ENCODE measurements at places on chromosomes 7 and 10.

DNA sequence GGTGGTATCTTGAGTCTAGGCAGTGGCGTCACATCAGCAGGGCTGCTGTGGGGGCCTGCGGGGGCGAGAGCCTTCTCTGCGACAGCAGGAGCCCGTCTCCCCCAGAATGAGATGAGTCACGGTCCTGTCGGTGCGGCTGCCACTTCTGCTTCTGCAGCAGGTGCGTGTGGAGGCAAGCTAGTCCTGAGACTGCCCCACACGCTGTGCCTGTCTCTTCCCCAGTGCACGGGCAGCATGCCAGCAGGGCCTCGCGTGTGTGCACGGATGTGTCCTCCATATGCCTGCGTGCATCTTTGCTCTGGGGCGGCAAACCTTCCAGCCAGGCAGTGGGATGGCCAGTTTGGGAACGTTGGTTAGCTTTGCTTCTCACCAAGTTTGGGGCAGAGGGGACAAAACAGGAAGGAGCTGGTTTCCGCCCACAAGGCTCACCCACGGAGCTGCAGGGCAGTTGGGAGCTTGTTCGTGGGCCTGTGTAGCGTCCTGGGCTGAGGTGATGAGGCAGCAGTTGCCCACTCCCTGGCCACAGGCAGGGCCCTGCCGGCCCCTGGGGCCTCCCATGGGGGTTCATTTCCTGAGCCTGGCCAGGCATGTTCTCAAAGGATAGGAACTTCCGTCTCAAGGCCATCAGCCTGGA, 60.8 kb upstream of the PPIF start:
- peak; percentile 84 for DNase-seq

- DNase-seq, result no peak
Measured at GRCh38 chr10:7857262-7857661, 39.0 kb downstream of the TAF3 start.

DNA sequence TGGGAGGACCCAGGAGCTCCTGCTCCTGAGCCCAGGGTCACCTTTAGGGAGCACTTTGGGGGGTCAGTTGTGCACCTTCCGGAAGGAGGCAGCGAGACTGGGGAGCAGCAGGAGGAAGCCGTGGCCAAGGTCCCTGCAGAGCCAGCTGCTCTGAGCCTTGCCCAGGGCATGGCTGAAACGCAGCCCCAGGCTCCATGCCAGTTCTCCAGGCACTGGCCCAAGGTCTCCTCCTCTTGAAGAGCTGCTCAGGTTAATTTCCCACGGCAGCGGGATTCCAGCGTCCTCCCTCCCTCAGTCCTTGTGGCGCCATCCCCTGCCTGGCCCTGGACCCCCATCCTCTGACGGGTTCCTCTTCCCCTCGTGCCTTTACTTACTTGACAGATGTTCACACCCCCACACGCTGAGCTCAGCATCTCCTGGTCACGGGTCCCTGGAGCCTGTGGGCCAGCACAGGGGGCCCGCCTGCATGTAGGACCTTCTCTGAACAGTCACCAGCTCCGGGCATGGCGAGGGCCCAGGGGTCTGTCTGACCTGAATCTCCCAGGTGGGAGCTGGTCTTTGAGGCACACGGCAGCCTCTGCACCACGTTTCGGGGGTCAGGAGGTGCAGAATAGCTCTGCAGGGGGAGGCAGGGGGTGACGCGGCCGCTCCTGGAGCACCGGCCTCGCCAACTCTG, 16.7 kb upstream of the CFAP46 start:
- no peak for DNase-seq

- no peak for DNase-seq
Measured at GRCh38 chr10:109886037-109886780, 37.1 kb downstream of the XPNPEP1 start.

DNA sequence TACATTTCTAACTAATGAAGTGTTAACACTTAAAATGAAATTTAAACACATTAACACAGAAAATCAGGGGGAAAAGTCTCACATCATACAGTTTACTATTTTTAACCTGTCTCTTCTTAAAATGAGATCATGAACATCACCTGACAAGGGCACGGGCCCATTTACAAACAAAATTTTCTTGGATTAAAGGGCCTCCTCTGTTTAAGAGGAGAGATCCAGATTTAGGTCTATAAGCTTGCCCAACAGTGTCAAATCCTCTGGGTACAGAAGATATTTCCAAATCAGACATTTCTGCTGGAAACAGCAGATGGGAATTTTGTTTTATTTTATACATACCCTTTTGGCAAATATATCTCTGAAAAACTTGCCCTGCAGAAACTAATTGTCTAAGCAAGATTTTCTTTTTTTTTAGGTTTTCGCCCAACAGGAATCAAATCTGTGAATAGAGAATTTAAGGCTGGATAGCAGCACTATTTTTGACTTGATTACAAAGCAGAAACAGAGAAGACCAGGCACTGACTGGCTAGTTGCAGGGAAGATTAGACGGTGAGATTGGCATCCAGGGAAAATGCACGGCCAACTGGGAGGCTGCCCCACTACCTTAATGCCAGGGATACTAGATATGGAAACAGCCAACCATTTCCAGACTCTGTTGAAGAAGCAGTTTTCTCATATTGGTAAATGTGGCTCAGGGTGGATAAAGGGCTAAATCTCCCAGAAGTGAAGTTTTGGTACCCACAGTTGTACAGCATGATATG, 173.4 kb downstream of the LRRN3 start:
- no peak for DNase-seq

- peak; percentile 32 for DNase-seq
Measured at GRCh38 chr7:47669178-47669891, 87.4 kb upstream of the TNS3 start.

GRCh38 chr7:133047321-133047720, 34.6 kb downstream of the CHCHD3 start:
- DNase-seq, result no peak

- DNase-seq, result no peak
Measured at GRCh38 chr7:114255404-114255841, 159.2 kb upstream of the FOXP2 start.

- DNase-seq, result no peak
Measured at GRCh38 chr10:100182281-100182680, 3.5 kb downstream of the ERLIN1 start.

GRCh38 chr7:78197447-78197846, 398.9 kb downstream of the PHTF2 start:
- no peak for DNase-seq

GRCh38 chr10:71392791-71393781, 3.6 kb upstream of the CDH23 start:
- DNase-seq, result no peak

DNA sequence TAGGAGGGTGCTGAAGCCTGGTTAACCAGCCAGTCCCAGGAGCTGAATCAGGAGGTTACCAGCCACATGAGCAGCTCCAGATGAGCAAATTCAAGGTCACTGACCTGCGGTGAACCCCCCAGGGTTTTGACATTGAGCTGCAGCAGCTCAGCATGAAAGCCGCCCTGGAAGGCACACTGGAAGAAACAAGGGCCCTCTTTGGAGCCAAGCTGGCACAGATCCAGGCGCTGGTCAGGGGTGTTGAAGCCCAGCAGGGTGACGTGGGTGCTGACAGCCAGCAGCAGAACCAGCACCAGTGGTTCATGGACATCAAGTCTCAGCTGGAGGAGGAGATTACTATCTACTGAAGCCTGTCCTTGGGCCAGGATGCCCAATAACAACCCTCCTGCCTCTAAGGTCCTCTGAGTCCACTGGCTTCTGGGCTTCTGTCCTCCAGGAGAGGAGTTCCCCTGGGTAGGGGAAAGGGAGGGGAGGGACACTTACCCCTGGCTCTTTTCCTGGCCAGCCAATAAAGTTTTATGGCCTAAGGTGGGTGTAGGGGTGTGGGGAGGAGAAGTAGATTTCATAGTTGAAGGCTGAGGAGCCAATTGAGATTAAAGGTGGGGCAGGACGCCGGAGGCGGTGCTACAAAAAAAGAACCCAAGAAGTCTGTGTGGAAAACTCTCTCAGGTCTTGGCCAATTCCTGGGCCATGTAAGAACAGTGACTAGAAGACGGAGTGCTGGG, 29.4 kb upstream of the ATOH7 start:
- no peak for DNase-seq

- DNase-seq, result no peak
Measured at GRCh38 chr7:158076656-158077055, 511.0 kb downstream of the PTPRN2 start.

DNA sequence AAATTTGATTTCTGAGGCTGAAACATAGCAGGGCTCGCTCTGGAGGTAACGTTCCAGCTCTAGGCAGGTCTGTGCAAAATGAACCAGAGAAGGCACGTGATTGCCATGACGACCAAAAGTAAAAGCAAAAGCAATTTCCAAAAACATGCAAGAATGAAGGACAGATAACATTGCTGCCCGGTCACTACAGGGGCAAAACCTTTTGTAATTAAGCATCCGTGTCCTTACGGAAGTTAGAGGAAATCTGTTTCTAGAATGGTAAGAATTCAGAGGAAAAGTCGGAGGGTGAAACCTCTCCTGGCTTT, 2.9 kb downstream of the KLF6 start:
- DNase-seq, result no peak

DNA sequence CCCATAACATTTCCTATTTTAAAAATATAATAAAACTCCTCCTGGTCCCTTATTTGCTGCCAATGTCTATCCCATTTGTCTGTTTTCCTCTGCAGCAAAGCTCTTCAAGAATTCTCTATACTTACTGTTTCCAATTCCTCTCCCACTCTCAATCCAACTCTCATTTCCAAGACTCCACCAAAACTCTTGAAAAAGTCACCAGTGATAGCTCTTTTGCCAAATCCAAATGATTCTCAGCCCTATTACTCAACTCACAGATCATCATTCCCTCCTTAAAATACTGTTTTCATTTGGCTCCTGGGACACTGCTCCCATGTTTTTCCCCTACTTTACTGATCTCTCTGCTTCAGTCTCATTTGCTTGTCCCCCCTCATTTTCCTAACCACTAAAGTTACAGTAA, 139.4 kb downstream of the HIBADH start:
- no peak for DNase-seq

- no peak for DNase-seq
Measured at GRCh38 chr7:2129323-2130095, 103.2 kb downstream of the MAD1L1 start.

DNA sequence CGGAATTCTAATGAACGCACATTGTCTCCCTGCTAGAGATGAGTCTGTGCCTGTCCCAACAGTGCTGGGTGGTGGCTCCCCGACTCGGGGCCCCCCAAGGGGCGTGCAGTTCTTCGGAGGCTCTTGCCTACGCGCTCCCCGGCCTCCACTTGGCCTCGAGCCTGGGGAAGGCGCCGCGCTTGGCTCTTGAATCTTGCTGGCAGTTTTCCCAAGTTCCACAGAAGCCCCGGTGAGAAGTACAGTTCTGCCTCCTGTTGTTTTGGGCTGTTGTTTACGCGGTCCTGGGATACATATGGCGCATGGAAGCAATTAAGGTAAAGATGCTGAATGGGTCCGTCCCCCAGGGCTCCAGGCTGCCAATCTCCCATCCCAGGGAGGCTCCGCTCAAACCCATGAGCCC, 32.6 kb upstream of the UNCX start:
- no peak for DNase-seq

DNA sequence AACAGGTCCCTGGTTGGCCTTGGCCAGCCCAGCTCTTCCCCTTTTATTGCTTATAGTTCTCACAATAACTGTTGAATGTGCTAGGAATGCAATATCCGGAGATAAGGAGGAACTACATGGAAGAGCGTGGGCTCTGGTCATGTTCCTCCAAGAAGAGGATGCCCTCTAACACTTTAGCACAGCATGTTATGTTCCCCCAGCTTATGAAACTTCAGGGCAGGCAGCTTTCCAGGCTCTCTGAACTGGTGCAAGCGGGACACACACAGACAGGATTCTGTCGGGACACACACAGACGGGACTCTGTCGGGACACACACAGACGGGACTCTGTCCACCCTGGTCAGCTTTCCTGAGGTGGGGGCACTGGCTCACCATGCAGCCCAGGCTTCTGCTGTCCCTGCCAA, 141.6 kb downstream of the PKD1L1 start:
- DNase-seq, result no peak

GRCh38 chr7:149816794-149817193, 21.4 kb upstream of the ZNF862 start:
- no peak for DNase-seq

GRCh38 chr7:16494955-16495719, 29.6 kb upstream of the SOSTDC1 start:
- no peak for DNase-seq

- no peak for DNase-seq
Measured at GRCh38 chr10:43137717-43138020, 576 bp upstream of the CSGALNACT2 start.
